Amniotic epithelial cell (primary cell): ENCODE measurements at places on chromosomes 6 and 20.
A peak's percentile ranks its signal among the peaks of the same experiment; 100 is the strongest.

- DNase-seq = no peak
Observed at GRCh38 chr6:82681119-82681714, 317.6 kb downstream of the TPBG start.

- no peak for DNase-seq
Observed at GRCh38 chr20:8152183-8152582, 20.1 kb downstream of the PLCB1 start.

- DNase-seq = no peak
Observed at GRCh38 chr20:51189814-51190782, 167.2 kb upstream of the KCNG1 start.

- peak; percentile 68 for DNase-seq
Observed at GRCh38 chr6:89281779-89282246, 33.3 kb downstream of the GABRR2 start.

DNA sequence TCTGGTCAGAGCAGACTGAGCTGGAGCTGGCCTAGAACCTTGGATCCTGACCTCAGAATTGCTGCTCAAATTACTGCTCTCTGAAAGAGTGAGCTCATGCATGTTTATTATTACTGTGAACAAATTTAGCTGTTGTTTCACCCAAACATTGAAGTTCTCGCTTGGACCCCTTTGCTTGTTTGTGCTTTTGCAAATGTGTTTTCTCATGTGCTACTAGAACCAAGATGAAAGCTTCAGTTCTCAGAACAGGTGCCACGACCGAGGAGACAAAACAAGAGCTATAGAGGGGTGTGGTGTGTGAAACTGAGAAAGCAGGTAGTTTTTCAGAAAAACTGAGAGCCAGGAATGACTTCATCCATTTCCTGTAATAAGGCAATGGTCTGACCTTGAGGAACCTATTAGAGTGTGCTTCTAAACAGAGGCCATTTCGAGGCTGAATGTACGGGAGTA is 50.0 kb upstream of the ESR1 start:
- DNase-seq = no peak

- peak; percentile 15 for DNase-seq
Observed at GRCh38 chr6:35304299-35304698, 6.7 kb downstream of the DEF6 start.

- DNase-seq = peak; percentile 1
Observed at GRCh38 chr6:67458265-67458664, 1176.8 kb upstream of the ADGRB3 start.

DNA sequence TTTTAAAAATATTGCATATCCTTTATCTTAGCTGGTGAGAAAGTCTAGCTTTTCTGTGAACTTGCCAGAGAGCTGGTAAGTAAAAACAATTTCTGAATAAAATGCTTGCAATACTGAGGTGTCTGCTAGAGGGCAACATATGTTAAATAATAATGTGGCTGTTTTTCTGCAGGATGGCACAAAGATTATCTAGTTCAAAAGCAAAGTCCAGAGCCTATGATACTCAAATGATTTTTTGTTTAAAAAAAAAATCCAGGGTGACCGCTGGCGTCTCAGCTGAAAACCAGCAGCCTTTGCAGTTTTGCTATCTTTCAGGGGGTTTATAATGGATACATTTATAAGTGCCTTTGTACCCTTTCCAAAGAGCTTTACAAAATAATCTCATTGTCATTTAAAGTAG is 194.9 kb downstream of the PHACTR1 start:
- peak; percentile 22 for DNase-seq

DNA sequence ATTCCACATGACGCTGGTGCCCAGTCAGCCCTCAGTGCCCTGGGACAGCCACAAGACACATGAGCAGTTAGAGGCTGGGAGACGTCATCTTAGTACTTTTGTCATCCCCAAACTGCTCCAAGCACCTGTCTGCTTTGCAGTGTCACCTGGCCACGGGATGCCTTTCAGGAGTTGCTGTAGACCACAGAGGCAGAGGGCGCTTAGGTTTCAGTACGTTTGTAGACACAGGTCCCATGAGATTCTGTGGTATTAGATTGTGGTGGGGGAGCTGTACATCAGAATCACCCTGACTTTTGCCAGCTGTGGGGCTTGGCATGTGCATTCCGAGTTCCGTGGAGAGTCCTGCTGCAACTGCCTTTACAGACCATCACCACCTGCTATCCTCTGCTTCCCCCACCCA is 16.7 kb downstream of the MAVS start:
- DNase-seq = no peak

GRCh38 chr6:159890201-159890600 is 587 bp upstream of the MAS1 start:
- DNase-seq = no peak

- no peak for DNase-seq
Observed at GRCh38 chr6:78623554-78623953, 243.8 kb upstream of the IRAK1BP1 start.

- DNase-seq = no peak
Observed at GRCh38 chr6:49732781-49733180, 11.4 kb downstream of the CRISP3 start.

- DNase-seq = no peak
Observed at GRCh38 chr6:71720705-71721104, 165.6 kb upstream of the RIMS1 start.

GRCh38 chr6:20564777-20565176 is 30.5 kb downstream of the CDKAL1 start:
- DNase-seq = no peak

DNA sequence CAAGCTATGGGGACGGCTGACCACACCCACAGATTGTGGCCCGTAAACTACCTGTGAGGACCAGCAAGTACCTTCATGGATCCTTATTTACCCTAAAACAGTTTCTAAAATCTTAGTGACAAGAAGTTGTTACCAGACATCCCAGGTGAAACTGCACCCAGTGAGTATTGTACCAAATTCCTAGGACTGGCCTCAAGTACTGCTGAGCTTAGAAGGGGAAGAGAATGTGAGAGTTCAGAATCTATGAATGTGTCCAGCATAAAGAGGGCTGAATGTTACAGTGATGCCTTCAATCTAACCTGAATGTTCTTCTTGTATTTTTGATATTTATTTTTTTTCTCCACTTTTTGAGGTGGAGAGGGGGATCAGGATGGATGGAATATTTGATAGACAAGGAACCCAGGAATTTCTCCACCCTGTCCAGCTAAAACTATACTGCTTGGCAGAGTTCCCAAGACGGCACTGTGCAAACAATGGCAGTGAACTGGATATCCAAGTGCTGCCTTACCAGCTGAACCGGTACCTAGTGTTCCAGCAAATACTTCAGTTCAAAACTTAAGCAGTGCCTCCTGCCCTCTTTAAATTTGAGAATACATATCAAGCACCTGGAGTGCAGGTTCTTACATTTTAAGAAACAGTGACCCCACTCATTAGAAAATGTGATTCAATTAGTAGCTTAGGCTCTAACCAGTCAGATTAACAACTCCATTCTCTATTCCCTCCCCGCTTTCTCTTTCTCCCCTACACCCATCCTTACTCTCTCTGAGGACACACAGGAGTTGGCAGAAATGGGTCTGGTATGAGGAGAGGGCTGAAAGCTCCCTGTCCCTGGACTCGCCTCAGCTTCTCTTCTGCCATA is 427.3 kb upstream of the FLRT3 start:
- no peak for DNase-seq

- DNase-seq = no peak
Observed at GRCh38 chr6:21885111-21885510, 291.6 kb downstream of the SOX4 start.

DNA sequence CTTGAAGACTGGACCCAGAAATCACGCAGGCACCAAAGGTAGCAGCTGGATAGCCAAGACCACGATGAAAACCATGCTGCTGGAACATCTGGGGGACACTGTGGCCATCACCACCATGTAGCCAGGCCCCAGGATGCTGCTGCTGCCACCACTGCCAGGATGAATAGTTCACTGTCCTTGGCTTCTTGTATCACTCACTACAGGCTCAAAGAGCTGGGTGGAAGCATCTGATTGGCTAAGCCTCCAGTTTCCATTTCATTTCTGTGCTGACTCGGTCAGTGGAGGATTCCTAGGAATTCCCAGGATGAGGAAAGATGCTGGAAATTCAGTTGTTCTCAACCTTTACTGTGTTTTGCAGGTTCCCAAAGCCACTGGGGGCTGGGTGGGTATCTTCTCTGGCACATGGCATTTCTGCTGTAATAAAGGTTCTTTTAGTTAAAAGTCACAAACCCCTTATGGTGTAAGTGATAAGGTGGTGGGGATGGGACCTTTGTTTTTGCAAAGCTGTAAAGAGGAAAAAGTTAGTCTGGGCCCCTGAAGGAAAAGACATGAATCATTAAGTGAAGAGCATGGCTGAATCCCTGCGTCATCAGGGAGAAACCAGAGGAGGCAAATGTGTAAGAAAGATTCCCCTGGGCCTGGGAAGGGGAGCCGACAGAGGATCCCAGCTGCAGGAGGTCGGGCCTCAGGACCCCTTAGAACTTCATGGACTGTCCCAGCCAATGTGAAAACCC is 75.6 kb upstream of the RNF24 start:
- DNase-seq = peak; percentile 89

DNA sequence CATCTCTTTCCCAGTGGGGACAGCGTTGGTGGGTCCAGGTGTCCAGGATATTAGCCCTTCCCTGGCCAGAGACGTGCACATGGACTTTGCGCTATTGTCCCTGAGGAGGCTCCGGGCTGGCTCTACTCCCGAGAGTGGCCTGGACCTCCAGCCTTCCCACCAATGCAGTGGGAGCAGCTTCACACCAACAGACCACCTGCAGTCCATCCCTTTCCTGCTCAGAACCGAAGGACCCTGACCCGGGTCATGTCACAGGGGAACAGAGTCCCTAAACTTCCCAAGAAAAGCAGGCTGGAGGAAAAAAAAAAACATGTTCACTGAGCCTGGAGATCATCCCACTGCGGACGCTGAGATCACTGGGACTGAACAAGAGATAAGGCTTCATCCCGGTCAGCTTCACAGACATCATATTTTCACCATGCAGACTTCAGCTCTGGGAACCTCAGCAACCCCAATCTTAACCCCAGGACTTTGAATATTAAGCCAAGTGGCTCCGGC is 18.3 kb downstream of the ZMYND8 start:
- DNase-seq = peak; percentile 75

DNA sequence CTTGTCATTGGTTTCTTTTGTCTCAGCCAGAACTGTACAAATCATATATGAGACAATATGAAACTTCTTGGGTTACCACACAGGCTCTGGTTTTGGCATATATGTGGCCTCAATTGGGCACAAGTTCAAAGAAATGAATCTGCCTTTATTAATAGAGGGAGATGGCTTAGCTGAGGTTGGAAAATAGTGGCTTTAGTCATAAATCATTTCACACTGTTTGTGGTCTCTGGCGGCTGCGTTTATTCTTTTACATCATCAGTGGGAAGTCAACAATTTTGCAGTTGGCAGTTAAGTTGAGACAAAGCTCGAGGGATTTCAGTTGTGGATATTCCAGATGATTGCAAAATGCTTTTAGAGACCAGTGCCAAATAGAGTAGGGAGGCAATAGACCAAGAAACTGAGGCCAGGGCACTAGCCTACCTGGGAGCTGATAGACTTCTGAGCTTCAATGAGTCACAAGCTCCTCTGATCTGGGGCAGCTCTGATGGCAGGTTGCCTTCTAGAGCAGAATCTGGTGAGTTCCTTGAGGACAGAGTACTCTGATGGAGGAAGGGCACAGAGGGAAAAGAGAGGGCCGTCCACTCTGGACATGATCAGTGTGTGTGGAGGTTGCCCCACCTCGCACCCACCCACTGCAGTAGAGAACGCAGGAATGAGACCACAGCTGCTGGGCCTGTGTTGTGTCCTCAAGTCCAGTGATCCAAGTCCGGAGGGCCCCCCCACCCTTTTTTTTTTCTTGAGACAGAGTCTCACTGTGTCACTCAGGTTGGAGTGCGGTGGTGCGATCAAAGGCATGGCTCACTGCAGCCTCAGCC is 73.5 kb downstream of the ARMC2 start:
- DNase-seq = peak; percentile 93

DNA sequence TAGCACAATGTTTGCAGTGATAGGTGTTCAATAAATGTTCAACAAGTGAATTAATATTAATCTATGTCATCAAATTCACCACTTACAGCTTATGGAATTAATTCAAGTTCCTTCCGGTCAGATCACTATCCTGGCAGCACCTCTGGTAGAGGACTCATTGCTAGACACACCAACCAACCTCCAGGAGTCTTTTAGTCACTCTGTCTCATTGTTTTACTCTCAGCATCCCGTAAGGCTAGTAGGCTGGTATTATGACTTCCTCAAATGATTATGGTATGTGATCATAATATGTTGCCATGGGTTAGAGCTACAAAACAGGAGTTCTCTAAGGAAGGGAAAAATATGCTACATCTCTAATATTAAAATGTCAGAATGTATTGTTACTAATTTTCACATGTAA is 21.7 kb upstream of the MMS22L start:
- DNase-seq = no peak

DNA sequence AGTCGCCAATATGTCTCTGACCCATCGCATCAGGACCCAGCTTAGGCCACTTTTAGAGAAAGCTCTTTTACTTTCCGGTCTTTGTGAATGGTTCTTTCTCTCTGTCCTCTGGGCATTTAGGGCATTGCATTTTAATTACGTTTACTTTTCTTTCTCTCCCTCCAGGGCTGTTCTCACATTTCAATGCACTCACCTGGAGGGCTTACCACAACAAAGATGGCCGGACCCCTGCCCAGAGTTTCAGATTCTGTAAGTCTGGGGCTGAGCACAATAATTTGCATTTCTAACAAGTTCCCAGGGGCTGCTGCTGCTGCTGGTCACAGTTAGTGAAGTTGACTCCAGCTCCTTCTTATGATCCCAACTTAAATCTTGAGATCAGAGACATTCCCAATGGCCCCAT is 3.0 kb downstream of the ANKRD66 start:
- DNase-seq = no peak

DNA sequence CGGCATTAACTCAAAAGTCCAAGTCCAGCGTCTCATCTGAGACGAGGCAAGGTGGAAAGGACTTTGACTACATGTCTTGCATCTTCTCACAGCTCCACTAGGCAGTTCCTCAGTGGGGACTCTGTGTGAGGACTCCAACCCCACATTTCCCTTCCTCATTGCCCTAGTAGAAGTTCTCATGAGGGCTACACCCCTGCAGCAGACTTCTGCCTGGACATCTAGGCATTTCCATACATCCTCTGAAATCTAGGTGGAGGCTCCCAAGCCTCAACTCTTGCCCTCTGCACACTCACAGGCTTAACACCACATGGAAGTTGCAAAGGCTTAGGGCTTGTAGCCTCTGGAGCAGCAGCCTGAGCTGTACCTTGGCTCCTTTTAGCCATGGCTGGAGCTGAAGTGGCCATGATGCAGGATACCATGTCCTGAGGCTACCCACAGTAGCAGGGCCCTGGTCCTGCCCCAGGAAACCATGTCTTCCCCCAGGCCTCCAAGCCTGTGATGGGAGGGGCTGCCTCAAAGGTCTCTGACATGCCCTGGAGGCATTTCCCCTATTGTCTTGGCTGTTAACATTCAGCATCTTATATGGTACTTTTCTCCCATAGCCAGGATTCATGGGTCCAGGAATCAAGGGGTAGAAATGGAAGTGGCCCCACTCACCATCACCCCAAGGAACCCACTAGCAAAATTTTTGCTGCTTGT is 194.6 kb upstream of the KCNG1 start:
- DNase-seq = no peak

GRCh38 chr6:158474961-158475343 is 84.9 kb upstream of the TMEM181 start:
- peak; percentile 62 for DNase-seq
